ENCODE measurements at places on chromosomes 12 and 14.

DNA sequence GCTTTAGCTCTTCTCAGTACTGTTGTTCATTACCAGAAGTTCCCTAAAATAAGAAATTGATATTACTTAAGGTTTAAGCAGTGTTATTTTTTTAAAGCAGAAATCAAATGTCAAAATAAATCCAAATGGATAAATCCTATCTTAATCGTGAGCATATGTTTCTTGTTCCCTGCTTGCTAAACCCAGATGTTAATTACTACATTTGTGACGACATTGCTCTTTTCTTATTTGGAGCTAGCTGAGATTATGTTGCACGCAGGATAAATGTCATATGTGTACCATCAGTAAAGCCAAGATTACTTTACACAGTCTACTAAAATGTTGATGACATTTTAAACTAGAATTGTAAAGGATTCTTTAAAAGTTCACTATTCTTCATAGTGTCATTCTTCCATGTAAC lies 157.5 kb downstream of the PLCZ1 start:
- DNase-seq = no peak

DNA sequence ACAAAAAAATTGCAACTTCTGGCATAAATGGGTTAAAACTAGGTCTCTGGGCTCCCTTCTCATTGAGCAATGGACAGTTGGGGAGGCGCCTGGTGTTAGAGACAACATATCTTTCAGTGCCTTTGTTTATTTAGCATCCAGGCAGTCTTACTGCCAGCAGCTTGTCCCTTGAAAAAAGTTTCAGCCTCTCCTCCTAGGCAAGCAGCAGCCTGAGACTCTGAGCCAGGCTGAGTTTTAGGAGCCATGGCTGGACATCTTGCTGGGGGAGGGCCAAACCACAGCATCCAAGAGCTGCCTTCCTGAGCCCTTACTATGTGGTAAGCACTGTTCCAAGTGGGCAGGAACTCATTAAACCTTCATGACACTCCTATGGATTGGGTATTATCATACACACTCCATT lies 10.1 kb upstream of the JDP2 start:
- no peak for DNase-seq

- DNase-seq = no peak
These were observed 883.0 kb upstream of the FLRT2 start for GRCh38 chr14:84646786-84647500.

- DNase-seq = no peak
These were observed 63.4 kb upstream of the FBRSL1 start for GRCh38 chr12:132426349-132427173.

GRCh38 chr12:46453428-46453827 lies 80.9 kb upstream of the SLC38A2 start:
- no peak for DNase-seq

GRCh38 chr12:118302053-118302452 lies 70.7 kb downstream of the TAOK3 start:
- no peak for DNase-seq

GRCh38 chr14:100747021-100747586 lies 20.4 kb downstream of the DLK1 start:
- DNase-seq = no peak

GRCh38 chr14:75301666-75302325 lies 23.2 kb downstream of the FOS start:
- DNase-seq = no peak

DNA sequence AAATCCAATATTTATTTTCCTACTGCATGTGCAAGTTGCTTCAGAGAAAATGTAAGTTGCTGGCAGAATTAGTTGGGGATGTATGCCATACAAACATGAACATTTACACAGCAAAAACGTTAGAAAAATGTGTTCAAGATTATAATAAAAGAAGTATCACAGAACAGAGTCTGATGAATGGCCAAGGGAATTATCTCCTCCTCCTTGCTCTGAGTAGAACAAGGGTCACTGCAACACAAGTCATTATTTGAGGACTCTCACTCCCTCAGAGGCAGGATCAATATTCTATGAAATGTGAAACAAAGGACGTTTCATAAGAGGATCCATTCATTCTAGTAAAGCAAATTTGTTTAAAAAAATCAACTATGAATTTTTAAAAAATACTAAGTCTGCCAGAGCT lies 177.8 kb downstream of the PRKD1 start:
- no peak for DNase-seq

DNA sequence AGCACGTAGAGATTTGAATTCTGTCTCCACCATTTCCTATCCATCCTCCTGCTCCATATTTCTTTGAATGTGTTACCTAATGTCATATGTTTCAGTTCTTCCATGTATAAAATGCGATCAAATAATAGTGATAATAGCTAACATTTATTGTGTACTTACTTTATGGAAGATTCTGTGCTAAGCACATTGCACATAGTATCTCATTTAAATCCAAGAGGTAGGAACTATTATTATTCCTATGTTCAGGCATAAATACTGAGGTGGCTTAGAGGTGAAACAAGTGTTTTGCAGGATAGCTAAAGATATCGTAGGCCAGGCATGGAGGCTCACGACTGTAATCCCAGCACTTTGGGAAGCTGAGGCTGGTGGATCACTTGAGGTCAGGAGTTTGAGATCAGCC lies 17.5 kb upstream of the AICDA start:
- no peak for DNase-seq

- no peak for DNase-seq
These were observed 335.3 kb downstream of the NPAS3 start for GRCh38 chr14:33273978-33274377.

GRCh38 chr12:61629702-61630101 lies 630.5 kb upstream of the USP15 start:
- DNase-seq = no peak

- DNase-seq = no peak
These were observed 232.4 kb downstream of the AKAP6 start for GRCh38 chr14:32561520-32561919.

DNA sequence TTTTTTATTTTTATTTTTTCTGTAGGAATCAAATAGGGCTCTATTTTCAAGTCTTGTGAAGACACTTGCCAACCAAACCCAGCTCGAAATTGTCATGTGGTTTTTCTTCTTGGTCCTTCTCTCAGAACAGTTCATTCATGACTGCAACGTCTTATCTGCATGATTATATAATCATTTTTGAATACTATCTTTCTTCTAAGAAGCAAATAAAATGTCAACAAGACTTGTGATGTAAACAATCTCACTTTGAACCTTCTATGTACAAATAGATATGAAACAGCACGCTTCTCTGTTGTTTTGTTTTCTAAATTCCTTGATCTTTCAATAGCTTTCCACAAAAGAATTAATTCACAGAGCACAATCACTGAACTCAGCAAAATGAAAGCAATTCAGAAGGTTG lies 320.7 kb downstream of the SOX5 start:
- DNase-seq = no peak

DNA sequence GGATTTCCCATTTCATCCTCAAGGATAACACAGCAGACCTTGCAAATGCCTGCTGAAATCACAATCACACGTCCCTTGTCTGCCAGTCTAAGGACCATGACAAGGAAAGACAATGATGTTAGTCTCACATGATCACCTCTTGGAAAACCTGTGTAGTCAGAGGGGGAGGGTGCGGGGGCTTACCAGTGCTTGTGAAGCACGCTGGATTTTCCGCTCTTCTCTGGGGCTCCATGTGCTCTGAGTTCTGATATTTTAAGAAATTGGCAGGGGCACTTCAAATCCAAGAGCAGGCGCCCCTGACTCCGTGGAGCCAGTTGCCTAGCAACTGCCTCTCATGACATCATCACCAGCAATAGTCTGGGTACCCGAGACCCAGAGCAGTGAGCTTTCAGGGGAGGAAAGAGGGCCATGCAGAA lies 200.9 kb upstream of the C14orf180 start:
- no peak for DNase-seq

GRCh38 chr14:43745746-43746145 lies 761.3 kb downstream of the FSCB start:
- no peak for DNase-seq

DNA sequence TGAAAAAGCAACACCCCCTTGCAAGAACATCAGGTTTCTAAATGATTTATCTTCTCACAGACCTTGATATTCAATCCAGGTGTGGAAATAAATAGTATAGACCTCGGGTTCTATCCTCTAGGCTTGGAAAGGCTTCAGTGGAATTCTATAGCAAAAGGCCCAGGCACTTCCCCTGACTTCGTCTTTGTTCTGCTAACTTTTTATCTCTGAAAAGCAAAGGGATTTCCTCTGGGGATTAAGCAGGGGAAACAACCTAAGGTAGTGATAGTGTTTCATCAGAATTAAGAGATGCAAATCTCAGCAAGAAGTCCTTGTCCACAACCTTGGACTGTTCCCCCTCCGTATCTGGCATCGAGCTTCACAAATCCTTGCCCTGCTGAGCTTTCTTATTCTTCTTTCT lies 59.5 kb upstream of the DUSP6 start:
- no peak for DNase-seq

- DNase-seq = no peak
These were observed 259.2 kb upstream of the CRY1 start for GRCh38 chr12:107352347-107353081.

DNA sequence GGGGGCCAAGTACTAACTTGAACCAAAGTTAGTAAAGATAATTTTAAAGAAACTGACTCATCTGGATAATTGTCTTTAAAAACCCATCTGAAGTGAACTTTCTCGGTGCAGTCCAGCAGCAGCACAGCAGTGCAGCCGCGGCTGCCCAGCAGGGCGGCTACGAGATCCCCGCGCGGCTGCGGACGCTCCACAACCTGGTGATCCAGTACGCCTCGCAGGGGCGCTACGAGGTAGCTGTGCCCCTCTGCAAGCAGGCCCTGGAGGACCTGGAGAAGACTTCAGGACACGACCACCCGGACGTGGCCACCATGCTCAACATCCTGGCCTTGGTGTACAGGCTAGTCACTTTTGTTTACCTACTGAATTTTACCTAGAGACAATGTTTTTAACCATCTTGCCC lies 33.6 kb downstream of the KLC1 start:
- no peak for DNase-seq

GRCh38 chr12:116525418-116526001 lies 33.7 kb upstream of the MAP1LC3B2 start:
- DNase-seq = no peak

DNA sequence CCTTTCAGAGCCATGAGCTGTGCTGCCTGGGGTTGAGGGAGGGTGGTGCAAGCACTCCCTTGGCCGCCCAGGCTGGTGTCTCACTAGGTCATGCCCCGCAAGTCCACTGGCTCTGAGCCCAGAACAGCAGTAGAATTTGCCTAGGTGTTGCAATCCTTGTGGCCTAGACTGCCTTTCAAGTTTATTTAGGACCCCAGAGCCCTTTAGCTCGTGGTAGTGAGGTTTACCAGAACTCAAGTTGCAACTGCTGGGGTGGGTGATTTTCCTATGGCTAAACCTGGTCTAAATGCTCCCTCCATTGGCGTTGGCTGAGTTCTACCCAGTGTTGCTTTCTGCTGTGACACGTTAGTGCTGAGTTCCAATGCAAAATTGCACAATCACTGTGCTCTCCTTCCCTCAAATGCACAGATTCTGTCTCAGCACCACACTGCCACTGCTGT lies 287.2 kb downstream of the BCAT1 start:
- DNase-seq = no peak
